ENCODE measurements at places on chromosomes 7 and 10.

GRCh38 chr10:100631192-100631591 is 95.4 kb downstream of the HIF1AN start:
- DNase-seq: no peak

GRCh38 chr7:139714163-139714901 is 63.5 kb downstream of the HIPK2 start:
- no peak for DNase-seq

GRCh38 chr10:49083261-49083660 is 32.1 kb downstream of the VSTM4 start:
- DNase-seq: no peak

GRCh38 chr10:122504610-122504950 is 43.2 kb downstream of the HTRA1 start:
- peak; percentile 67 for DNase-seq

GRCh38 chr7:23072048-23072447 is 33.5 kb upstream of the KLHL7 start:
- DNase-seq: no peak

DNA sequence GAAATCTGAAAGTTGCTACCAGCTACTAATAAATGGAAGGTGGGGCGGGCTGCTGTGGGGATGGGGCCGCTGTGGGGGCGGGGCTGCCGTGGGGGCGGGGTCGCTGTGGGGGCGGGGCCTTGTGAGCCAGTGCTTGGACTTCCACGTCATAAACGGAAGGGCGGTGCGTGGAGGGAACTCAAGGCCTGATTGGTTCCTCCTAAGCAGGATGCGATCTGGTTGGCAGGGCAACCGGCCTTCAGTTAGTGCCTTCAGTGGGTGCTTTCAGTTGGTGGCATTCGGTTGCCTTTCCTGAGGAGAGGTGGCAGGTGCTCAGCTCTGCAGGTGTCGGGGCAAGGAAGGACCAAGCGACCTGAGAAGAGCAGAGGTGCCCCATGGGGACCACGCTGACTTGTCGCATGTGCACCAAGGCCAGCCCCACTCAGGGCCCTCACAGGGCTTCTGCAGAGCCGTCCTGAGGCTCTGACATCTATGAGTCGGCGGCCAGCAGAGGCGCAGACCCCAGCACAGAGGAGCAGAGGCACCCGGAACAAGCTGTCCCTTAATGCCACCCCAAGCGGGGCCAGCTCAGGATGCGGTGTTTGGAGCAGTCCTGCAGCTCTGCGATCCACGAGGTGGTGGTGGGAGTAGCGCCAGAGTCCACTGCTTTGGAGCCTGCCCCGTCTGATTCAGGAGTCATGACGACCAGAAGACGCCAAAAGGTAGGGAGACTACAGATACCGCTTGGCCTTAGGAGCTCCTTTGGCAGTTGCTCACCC is 54.4 kb upstream of the PDSS1 start:
- no peak for DNase-seq

DNA sequence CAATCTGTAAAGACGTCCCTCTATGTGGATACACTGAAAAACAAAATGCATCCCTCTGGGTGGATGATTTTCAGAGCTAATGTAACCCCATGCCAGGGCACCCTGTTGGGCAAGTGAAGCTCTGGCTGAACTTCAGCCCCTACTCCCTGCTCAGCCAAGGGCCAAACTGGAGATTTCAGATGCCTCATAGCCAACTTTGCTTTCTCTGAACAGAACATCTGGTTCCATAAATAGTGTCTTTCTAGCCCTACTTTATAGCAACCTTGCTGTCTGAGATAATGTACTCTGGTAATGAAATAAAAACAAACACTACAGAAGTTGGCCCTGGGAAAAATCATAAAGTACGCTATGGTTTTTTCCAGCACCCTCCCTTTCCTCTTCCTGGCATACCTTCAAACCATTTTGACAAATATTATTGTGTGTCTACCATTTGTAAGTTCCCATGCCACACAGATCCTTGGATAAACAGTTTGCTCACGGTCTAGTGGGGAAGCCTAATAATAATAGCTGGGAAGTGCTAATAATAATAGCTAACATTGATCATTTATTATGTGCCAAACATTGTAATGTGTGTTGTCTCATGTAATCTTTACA is 3.4 kb downstream of the ENTPD1 start:
- no peak for DNase-seq

DNA sequence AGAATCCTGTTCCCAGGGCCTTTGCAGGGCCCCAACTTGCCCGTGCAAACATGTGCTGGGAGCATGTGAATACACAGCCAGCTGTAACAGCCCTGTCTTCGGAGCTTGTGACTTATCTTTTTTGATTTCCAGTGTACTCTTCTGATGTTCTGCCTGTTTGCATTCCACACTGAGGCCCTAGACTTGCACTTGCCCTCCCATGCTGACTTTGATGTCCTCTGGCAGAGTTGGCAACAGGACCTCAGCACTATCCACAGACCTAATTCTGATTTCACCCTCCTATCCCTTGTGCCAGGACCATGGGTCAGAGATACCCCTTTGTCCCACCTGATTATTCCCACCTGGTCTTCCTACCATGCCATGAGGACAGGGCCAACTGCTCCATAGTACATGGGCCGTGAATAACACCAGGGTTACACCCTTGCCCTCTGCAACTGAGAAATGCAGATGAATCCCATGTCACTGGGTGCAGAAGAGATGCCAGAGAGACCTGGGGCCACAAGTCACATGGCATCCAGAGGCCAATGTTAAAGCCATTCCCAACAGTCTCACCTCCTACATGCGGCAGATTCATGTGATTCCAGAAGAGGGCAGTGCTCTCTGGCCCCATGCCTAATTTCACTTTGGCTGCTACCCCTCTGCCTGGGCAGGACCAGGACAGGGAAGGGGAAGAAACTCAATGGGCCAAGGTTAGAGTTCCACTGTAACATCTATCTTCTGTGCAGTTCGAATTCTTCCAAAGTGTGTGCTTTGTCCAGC is 43.0 kb downstream of the SCRN1 start:
- DNase-seq: no peak

- peak; percentile 26 for DNase-seq
Observed at GRCh38 chr10:93542358-93542791, 24.1 kb upstream of the FFAR4 start.

DNA sequence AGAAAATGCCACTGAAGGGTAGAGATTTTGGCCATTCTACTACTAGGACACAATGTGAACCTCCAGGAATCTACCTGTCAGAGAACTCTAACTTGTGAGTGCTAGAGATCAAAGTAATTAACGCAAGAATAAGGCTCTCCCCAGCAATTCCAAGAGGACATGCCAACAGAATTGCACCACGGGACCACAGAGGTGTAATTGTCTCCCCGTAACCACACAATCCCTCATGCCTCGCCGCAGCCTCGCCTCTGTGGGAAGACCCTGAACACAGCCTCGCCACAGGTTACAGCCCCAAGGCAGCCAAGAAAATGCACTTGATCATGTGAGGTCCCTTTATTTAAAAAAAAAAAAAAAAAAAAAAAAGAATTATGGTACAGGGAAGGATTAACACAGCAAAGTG is 29.5 kb downstream of the CDCA7L start:
- no peak for DNase-seq

DNA sequence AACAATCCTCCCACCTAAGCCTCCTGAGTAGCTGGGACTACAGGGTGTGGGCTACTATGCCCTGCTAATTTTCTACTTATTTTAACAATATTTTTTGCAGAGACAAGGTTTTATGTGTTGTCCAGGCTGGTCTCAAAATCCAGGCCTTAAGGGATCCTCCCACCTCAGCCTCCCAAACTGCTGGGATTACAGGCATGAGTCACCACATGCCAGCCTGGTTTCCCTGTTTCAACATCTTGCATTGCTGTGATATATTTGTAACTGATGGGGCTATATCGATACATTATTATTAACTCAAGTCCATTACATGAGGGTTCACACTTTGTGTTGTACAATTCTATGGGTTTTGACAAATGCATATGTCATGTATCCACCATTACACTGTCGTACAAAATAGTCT is 41.9 kb upstream of the OGDHL start:
- DNase-seq: no peak

- DNase-seq: no peak
Observed at GRCh38 chr10:49164559-49165188, 23.5 kb downstream of the TMEM273 start.

- no peak for DNase-seq
Observed at GRCh38 chr10:27607591-27607990, 103.5 kb downstream of the RAB18 start.

DNA sequence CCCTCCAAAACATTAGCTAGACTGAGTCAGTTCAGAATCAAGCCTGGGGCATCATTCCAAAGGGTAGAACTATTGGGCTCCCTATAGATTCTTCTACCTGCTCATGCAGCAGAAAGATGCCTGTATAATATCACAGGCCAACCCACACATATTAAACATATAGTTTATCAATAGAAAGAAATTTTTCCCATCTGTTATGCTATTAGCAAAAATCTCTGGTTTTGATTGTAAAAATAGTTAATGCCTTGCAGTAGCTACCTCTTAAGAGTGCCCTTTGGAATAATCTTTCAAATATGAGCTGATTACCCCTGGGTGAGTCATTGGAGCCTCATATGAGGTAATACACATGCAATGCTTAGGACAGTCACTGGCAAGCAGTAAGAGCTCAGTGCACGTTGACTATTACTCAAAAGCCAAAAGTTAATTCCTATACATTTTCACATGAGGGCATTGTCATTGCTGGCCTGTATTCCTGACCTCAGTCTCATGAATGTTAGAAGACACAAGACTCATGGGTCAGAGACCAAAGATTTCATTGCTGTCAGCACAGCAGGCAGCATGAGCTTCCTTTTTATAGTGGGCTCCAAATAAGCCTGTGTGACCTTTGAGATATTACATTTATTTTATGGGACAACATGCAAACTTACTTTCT is 180.0 kb downstream of the FGFR2 start:
- no peak for DNase-seq

GRCh38 chr7:46047581-46047980 is 126.5 kb upstream of the IGFBP3 start:
- no peak for DNase-seq

DNA sequence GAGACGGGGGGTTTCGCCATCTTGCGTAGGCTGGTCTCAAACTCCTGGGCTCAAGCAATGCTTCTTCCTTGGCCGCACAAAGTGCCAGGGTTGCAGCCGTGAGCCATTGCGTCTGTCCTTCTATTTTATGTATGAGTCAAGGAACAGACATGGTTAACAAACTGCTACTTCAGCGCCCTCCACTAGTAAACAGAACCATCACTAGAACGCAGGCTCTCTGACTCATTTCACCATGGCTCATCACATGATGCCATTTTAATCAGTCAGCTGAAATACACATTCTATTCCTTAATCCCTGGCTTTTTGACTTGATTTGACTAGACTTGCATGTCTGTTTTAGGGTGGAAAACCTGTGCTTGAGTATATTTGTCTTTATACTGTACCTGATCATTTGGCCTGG is 41.3 kb downstream of the CELF2 start:
- DNase-seq: no peak

GRCh38 chr10:120926611-120927010 is 75.4 kb downstream of the WDR11 start:
- no peak for DNase-seq

DNA sequence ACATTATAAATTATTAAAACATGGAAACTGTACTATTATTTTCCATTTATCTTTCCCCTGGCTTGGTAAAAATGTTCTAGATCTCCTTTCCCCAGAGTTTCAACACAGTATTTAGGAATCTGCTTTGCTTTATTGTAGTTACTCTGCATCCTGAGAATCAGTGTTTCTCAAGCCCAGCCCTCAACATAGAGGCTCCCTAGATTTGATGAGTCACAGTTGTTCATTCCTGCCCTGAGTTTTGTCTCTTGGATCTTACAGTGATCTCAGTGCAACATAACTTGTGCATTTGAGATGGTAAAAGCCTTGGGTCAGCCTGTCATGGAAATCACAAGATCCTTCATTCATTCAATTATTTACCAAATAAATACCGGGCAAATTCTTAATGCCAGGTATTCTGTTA is 63.0 kb downstream of the VAX1 start:
- no peak for DNase-seq

GRCh38 chr10:126475074-126475691 is 86.9 kb upstream of the ADAM12 start:
- DNase-seq: no peak

DNA sequence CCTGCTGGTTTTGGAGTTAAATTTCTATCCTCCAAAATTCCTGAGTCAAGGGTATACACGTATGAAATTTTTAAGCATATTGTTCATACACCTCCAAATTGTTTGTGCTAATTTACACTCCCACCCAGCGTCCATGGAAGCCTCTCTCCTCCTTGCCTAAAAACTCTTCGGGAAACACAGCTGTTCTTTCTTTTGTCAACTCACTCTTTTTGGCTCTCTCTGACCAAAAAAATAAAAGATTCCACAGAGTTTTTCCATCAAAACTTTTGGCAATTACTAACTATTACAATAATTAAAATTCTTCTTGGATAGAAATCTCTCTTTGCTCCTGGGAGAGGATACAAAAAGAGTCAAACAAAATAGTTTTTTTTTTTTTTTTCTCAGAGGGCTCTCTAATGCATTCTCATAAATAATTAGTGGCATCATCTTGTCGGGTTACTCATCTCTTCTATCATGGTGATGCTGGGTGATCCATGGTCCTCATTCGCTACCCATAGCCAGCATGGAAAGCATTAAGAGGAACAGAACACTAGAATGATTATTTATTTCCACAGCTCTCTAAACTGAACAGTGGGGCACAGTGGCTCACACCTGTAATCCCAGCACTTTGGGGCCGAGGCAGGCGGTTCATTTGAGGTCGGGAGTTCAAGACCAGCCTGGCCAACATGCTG is 310.7 kb downstream of the SFMBT2 start:
- no peak for DNase-seq

DNA sequence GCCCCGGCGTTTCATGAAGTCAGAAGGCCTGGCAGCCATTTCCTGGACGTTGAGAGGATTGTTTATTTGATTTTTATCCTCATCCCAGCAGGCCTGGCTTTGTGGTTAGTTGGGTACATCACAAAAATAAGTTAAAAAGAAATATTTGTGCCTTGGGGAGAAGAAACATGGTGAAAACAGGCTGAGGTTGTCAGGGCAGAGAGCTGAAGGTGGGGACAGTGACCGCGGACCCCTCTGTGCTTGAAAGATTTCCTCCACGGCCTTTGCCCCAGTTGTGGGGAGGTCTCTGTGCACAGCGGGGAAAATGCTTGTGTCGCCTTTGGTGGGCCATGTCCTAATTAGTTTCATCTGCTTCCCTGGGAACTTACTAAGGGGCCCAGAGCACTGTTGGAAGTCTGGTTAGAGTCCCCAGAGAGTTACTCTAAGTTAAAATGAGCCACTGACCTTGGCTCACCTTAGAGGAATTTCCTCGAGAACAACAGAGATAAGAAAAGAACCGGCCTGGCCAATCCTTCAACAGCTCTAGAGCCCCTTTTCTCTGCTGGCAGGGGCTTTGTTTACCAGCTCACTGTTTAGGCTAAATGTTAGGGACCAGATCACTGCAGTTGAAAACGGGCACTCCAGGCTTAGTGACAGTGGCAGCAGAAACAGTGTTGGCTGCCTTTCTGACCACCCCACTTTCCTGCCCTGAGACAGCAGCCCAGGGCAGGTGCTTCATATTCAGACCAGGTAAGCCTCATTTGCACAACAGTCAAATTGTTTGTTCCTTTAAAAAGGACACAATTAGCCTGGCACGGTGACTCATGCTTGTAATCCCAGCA is 37.9 kb downstream of the CRCP start:
- DNase-seq: no peak

- DNase-seq: no peak
Observed at GRCh38 chr10:132685921-132686680, 99.8 kb downstream of the NKX6-2 start.

GRCh38 chr7:137097111-137097510 is 228.7 kb downstream of the CHRM2 start:
- DNase-seq: no peak
